A549 treated with Hydrocortisone at 1 μM for 4 hours (cell line): ENCODE measurements at places on chromosomes 1 and 21. TPM values are rescaled to one million over a fixed set of nuclear protein-coding genes. Genes with fewer than 3 reads are reported as not detected.

Gene SERTAD4
- 0.40 to 0.86 TPM (median 0.53 TPM) in 5 replicates for total RNA-seq

Gene ATP1A2
- total RNA-seq, result 0.06 to 0.20 TPM (median 0.09 TPM) in 5 replicates

Gene ARHGAP30
- total RNA-seq, result 0.05 to 0.15 TPM (median 0.12 TPM) in 5 replicates

Gene CREG1
- 77.7 to 91.2 TPM (median 88.5 TPM) in 5 replicates for total RNA-seq

Gene CDC42SE1
- total RNA-seq, result 80.4 to 99.4 TPM (median 81.8 TPM) in 5 replicates

Gene TRNP1
- 200 to 287 TPM (median 278 TPM) in 5 replicates for total RNA-seq

Gene TRIM46
- 1.7 to 2.9 TPM (median 2.7 TPM) in 5 replicates for total RNA-seq
